ENCODE measurements at places on chromosomes 5 and 9.

DNA sequence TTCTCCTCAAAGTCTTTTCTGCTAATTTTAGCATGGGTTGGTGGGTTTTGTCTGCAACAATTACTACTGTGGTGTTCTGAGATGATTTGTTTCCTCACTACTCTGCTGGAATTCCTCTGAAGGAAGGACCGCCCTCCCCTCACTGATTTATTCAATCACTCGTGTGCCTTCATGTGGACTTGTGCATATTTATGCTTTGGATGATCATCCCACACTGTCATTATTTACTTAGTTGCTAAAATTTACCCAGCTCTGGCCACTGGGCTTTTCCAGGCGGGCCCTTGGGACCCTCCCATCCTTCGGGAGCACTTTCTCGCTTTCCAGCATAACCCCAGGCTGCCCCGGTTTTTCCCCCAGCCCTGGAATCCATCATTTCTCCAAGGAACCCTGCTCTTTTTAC lies 41.7 kb upstream of the NKD2 start:
- no peak for DNase-seq

DNA sequence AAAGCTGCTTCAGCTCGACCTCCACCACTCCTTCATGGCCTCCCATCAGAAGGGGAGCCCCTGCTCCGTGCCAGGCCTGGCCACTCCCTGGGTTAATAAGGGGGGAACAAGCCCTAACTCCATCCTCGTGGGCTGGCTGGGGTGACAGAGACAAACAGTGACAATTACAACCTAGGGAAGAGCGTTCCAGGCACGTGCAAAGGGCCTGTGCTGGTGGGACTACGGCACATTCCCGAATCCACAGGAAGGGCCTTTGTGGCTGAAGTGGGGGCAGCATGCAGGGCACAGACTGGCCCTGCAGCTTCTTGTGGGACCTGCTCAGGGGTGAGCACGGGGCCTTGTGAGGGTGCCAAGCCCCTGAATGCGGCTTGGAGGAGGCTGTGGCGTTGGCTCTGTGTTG lies 157.4 kb downstream of the C9orf50 start:
- no peak for DNase-seq

DNA sequence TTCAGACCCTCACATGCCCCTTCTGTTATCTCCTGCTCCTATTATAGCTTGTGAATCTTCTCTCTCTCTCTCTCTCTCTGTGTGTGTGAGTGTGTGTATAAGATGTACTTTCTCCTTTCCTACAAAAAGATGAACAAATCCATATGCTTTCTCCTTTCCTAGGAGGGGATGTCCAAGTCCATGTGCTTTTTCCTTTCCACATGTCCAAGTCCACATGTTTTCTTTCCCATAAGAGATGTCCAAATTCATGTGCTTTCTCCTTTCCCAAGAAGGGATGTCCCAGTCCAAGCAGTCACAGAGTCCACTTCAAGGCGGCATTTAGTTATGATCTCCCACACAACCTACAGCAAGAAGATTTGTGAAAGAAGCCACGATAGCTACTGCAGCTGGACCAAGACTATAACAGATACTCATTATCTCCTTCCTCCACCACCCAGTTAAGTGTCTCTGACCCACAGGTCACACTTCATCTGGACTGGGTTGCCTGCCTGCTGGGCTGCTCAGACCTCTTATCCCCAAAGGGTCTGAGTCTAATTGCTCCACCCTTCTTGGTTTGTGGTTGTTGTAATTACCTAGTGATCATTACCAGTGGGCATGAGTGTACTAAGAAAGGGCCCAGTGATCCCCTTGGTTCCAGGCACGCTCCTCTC lies 18.4 kb upstream of the FOXI1 start:
- DNase-seq = no peak

GRCh38 chr9:2884308-2884707 lies 40.4 kb upstream of the PUM3 start:
- no peak for DNase-seq

DNA sequence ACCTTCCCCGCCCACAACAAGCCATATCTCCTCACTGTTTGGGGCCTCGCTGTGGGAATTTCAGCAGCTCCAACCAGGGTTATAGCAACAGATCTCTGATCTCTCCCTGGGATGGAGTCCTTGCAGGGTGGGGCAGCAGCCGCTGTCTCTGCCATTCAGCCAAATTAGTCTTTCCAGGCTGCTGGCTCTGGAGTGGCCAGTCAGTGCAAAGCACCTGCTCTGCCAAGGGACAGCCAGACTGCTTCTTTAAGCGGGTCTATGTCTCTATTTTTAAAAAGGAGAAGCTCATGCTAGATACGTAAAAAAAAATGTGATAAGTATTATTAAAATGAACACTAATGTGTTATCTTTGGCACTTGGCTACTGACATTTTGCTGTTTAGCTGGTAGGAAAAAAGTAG lies 380.2 kb downstream of the CDH10 start:
- DNase-seq = no peak

DNA sequence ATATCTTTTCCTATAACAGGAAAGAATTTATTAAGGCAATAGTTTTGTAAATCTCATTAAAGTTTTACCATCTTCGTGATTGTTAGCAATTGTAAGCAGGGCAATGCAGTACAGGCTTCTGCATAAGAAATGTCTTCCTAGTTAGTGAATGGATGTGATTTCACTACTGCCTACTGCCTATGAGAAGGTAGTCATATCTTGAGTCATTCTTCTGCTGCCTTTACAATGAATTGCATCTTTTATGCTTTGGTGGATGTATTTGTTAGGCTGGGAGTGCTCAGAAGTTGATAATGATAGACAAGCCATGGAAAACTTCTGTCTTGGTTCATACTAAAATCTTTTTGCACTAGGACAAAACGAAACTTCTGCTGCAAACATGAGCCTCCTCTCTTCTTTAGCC lies 128.0 kb downstream of the ADAMTSL1 start:
- no peak for DNase-seq

- peak; percentile 20 for DNase-seq
Measured at GRCh38 chr5:54785729-54786591, 199.4 kb downstream of the ESM1 start.

- DNase-seq = no peak
Measured at GRCh38 chr5:134139377-134139851, 24.9 kb downstream of the TCF7 start.

GRCh38 chr5:116939641-116940040 lies 365.0 kb upstream of the SEMA6A start:
- no peak for DNase-seq

GRCh38 chr5:169635936-169636335 lies 1.1 kb upstream of the DOCK2 start:
- no peak for DNase-seq

DNA sequence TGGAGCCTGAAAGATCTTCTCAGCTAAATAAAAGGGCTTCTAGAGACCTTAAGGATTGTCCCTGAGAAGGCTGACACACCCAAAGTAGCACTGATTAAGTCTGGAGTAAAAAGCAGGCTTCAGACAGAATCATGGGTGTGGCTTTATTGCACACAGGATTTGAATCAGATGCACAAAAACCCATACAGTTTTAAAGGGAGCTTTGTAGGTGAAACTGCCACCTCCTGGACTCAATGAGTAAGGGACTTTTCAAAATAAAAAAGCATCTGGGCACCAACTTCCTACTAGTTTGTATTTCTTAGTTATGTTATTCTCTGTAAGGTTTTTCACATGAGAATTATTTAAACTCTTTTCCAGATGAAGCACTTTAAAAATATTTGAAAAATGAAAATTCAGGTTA lies 129.4 kb downstream of the EDIL3 start:
- DNase-seq = no peak

GRCh38 chr9:121634329-121635261 lies 16.8 kb upstream of the DAB2IP start:
- DNase-seq = no peak

DNA sequence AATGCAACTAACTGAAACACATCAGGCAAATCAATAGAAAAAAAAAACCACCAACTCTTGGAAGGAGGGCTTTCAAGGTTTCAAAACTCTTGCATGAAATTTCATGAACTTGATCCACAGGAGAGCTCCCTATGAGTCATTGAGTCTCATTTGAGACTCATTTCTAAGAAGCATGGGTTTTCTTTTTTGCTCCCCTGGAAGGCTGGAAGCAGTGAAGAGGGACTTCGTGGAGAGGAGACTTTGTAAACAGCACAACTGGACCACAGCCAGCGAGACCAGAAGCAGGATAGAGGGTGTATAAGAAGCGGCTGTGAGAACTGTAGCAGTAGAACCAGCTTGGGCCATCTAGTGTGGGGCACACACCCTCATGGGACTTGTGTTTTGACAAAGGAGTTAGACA lies 41.2 kb upstream of the RAPGEF1 start:
- no peak for DNase-seq

DNA sequence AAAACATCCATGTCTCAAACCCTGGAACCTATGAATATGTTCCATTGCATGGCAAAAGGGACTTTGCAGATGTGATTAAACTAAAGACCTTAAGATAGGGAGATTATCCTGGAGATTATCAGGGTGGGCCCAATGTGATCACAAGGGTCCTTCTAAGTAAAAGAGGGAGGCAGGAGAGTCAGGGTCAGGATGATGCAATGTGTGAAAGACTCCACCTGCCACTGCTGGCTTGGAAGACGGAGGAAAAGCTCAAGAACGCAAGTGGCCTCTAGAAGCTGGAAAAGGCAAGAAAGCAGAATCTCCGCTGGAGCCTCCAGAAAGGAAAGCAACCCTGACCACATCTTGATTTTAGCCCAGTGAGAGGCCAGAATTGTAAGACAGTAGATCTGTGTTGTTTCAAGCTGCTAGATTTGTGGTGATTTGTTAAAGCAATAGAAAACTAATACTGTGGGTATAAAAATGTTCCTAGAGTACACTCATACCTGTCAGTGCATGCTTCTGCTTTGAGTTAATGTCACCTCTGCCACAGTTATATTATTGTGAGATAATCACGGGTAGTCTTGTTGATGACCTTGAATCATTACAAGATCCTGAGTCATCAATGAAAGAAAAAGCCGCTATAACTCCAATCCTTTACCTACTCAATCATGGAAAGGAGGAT lies 93.5 kb upstream of the TNPO1 start:
- DNase-seq = no peak

DNA sequence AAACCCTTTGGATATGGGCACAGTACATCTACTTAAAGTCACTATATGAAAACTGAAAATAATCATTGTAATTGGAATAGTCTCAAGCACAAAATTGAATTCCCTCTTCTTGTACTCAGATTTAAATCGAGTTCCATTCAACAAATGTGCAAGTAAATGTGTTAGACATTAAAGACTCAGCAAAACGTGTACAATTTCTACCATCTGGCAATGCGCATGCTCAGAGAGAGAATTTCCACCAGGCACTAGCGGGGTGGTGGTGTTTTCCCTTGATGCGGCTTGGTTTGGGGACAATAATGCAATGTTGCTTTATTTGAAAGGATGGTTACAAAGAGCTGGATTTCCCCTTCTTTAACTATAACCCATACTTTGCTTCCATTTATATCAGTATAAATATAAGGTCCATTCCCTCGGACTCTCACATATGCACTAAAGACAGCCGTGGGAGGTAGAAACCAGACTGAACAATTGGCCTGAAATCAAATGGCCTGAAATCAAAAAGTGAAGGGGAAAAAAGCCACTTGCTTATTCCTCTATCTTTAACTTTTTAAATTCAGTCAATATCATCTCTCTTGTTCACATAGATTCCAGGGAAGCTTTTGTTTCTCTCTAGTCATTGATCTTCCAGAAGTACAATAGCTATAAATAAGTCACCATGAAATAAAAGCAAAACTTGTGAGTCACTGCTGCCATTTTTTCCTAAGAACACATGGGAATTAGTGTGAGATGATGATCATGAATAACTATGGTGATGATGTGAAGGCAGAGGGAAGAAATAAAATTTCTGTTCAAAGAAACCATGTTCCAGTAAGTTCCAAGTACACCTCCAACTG lies 59.2 kb downstream of the ADAMTS12 start:
- DNase-seq = no peak

- no peak for DNase-seq
Measured at GRCh38 chr9:118038713-118039112, 334.5 kb downstream of the TLR4 start.

DNA sequence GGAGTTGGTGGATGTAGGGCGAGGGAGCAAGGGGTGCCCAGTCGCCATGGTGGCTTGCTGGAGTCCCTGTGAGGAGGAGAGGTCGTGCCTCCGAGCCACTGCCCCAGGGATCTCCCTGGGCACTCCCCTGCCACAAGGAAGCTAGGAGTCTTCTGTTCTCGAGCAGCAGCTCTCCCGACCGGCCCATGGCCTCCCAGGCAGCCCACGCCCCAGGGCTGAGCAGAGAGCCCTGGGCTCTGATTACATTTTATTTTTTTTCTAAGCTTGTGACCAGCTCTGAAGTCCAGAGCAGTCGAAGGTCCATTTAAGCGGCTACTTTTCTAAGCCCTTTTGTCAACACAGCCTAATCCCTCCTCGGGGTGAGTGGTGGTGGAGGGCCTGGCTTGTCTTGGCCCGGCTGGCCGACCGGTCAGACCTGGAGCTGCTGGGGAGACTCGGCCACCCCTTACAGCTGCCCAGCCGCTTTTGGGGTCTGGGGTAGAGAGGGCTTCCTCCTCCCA lies 2.1 kb downstream of the RXRA start:
- DNase-seq = no peak

DNA sequence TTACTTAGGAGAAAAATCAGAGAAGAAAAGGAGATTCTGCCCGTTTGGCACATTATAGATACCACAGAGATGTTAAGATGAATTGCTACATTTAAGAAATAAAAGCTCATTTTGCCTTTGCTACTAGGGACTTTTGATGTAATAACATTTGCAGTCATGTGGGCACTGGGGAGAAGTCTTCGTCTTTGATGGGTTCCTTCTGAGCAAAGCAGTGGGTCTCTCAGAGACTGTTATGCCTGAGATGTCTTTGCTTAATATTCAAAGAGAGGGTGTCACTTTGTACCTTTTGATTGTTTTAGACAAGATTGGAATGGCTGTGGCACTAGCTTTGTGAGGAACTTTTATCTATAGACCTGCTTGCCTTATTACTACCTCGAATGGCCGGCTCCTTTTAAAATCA lies 25.0 kb downstream of the SLC25A25 start:
- DNase-seq = no peak

- no peak for DNase-seq
Measured at GRCh38 chr9:15150939-15151338, 156.1 kb downstream of the TTC39B start.

- no peak for DNase-seq
Measured at GRCh38 chr5:77003246-77003645, 27.0 kb upstream of the AGGF1 start.

- DNase-seq = no peak
Measured at GRCh38 chr5:56688402-56688801, 126.9 kb upstream of the MAP3K1 start.

Measured in anterior cingulate cortex (tissue), 58 donors.